ENCODE measurements at places on chromosomes 7 and 10.

DNA sequence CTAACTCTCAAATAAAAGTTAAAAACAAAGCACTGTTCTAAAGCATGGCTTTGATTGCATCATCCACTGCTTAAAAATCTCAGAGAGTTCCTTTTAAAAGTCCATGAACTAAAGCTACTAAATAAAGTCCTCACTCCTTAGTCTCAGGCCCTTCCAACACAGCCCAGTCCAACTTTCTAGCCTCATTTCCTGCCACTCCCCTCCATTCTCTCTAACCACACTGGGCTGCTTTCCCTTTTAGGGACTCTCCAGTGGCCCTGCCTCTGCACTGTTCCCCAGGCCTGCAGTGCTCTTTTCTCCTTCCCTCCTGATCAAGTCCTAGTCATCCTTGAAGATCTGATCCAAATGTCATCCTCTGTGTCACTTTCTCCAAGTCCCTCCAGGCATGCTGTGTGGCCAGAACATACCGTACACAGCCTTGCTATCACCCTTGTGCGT is 56.9 kb upstream of the PPP1R3C start:
- no peak for DNase-seq

DNA sequence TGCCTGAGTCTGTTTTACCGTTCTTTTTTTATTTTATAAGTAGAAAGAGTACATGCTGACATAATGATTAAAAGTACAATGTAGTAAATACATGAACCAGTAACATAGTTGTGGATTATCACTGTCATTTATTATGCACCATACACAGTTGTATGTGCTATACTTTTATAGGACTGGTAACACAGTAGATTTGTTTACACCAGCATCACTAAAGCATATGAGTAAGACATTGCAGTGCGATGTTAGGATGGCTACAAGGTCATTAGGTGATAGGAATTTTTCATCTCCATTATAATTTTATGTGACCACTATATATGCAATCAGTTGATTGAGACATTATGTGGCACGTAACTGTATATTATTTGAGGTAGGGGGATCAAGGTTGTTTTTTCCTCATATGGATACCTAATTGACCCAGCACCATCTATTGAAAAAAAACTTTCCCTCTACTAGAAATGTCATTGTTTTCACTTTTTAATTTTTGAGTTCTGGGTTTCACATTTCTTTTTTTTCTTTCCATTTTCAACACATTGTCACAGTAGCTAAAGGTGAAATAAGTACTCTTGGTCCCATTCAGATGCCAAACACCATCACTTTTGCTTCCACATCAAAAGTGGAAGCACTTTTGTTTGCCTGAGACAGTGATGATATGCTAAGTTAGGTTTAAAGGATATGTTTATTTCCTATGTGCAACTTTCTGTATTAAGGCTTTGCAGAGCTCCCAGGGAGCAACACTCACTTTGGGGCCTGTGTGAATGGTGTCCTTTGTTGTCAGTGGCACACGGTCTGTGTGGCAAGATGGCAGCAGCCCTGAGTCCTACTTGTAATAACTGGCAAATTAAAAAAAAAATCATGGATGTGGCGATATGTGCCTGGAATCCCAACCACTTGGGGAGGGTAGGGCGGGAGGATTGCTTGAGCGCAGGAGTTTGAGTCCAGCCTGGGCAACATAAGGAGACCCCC is 17.1 kb downstream of the UBE2D1 start:
- DNase-seq = no peak

DNA sequence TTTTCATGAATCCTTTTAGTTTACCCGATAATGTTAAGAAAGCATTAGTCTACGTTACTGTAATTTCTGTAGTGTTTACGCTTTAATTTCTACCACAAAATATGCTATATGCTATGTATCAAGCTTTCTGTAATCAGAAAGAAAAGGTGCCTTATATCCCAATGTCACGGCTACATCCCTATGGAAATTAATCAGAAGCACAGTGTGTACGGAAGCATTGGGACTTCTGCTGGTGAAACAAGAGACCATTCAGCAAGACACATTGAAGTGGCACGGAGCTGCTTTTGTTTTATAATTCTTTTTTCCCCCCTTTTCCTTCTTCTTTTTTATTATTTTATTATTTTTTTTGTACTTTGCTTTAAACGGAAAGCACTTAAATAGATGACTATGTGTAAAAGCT is 31.2 kb upstream of the SH2B2 start:
- DNase-seq = no peak

- DNase-seq = no peak
Measured at GRCh38 chr7:118731854-118732253, 507.4 kb downstream of the ANKRD7 start.

- no peak for DNase-seq
Measured at GRCh38 chr10:15370212-15370855, 755 bp downstream of the FAM171A1 start.

DNA sequence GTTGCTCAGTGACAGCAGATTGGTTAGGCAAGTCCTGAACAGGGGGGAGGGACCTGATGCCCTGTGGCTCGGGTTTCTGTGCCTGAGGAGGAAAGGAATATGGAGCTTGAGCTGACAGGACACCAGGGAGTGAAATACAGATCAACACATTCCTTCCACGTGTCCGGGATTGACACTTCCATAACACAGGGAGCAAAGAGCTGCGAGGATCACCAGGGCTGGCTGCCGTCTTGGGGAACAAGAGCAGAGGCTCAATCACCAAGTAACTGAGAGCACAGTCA is 36.7 kb upstream of the EFCAB10 start:
- no peak for DNase-seq

- DNase-seq = no peak
Measured at GRCh38 chr10:86043236-86043635, 323.4 kb downstream of the GRID1 start.

DNA sequence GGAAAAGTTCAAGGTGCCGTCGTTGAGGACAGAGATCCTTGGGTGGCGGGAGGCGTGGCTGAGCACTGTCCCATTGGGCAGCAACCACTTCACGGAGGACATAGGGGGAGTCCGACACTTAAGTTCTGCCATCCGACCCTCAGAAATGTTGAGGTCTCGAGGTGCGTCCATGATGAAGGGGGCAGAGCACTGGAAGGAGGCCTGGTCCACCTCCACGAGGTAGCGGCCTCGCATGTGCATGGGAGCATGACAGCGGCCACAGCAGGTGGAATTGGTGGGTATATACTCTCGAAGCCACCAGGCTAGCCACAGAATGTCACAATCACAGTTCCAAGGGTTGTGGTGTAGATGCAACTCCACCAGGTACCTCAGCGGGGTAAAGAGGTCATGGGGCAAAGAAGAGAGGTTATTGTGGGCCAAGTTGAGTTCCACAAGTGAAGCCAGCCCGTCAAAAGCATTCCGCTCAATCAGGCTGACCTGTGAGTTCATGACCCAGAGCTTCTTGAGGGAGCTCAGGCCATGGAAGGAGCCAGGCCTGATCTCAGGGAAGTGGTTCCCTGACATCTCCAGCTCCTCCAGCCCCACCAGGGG is 1.7 kb downstream of the LRRC4 start:
- DNase-seq = no peak

DNA sequence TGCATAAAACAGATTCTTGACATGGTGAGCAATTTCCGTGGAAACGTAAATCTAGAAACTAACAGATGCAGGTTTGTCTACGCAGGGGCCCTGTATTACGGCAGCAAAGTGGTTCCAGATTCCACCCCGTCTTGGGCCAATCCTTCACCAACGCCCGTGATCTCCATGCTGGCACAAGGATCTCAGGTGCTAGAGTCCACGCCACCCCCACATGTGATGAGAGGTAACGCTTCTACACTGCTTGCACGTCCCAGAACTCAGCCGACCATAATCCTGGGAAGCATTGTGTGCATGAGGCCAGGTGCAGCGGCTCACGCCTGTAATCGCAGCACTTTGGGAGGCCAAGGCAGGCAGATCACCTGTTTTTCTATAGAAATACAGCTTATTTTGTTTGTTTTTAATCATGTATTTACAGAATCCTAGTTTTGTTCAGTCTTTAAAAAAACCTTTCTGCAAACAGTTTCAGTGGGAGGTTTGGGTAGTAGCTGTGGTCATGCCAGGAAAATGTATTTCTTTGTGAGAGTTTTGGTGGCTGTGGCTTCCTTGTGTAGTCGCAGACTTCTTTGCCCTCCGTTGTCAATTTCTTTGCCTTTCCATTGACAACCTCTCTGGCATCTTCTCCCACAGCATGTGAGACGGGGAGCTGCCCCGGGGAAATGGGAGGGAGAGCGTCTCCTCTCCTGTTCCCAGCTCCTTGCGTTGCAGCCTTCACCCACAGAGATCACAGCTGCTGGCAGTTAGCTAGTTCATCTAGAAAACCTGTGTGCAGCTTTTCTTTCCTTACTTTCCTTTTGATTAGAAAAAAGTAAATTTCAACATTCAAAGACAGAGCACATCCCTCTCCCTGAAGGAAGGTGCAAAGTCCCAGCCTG is 35.7 kb downstream of the ITIH2 start:
- no peak for DNase-seq

GRCh38 chr10:125624800-125625199 is 58.2 kb downstream of the TEX36 start:
- DNase-seq = no peak

DNA sequence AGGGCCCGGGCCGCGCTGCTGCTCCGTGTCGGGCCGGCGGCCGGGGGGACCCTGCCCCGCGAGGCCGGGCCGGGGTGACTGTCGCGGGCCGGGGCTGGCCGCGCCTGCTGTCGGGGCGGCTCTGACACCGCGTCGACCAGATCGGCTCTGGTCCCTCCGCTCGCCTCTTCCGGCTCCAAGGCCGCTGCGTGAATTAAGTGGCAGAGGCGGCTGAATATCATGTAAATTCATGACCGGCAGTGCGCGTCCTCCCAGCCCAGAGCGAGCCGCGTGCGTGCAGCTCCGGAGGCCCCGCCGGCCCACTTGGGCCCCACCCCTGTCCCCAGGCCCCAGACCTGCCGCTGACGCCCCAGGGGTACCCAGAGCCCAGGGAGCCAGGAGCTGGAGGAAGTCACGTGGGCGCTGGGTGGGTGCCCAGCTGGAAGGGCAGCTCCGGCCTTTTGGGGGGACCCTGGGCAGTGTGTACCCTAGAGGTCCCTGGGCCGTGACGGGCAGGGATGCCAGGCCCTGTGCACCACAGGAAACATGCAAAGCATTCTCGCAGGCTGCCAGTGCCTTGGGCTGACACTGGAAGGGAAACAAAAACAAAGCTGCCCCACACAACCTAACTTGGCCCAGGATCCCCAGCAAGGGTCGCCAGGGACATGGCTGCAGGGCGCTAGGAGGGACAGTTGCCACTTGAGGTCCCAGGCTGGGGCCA is 584.0 kb upstream of the MKI67 start:
- no peak for DNase-seq

DNA sequence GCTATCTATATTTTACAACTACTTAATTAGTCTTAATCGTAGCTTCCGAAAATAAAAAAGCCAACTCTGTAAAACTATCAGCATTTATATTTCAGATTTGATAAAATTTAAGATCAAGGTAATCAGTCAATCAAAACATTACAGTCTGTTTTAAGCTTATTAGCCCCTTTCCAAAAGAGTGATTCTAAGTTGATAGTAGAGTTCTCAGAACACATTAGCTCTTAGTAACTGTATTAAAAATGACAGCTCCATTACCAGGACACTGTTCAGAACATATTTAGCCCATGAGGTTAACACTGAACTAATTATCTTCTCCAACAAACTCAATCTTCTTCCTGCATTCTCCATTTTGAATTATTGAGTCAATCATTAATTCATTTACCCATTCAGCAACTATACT is 110.3 kb upstream of the PALS2 start:
- no peak for DNase-seq

DNA sequence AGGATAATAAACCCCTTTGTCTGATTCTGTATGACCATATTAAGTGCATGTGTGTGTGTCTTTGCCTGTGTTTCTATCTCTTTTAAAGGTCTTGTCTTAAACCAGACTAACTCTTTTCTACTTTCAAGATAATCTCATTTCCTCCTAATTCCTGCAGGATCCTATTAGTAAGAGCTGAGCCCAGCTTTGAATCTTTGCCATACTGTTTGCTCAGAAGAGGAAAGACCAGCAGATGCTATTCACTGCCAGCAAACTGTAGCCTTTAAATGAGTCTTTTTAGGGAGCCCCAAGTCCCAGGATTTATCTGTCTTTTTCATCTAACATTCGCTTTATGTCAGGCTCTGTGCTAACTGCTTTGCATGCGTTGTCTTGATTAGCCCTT is 2.9 kb downstream of the GPR158 start:
- DNase-seq = no peak

GRCh38 chr10:21047096-21047495 is 150.0 kb upstream of the NEBL start:
- no peak for DNase-seq

DNA sequence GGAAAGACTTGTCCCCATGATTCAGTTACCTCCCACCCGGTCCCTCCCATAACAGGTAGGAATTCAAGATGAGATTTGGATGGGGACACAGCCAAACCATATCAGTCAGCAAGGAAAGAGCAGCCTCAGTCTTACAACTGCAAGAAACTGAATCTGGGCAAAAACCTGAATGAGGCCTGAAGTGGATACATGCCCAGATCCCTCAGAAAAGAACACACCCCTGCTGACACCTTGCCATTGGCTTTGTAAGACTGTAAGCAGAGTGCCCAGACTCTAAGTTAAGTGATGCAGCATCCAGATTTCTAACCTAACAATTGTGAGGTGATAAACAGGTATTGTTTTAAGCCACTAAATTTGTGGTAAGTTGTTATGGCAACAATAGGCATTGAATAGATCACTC is 670.8 kb downstream of the SORCS1 start:
- DNase-seq = no peak

- DNase-seq = no peak
Measured at GRCh38 chr10:75043256-75044131, 68.0 kb upstream of the SAMD8 start.

GRCh38 chr7:130940907-130941306 is 206.9 kb upstream of the KLF14 start:
- DNase-seq = no peak

DNA sequence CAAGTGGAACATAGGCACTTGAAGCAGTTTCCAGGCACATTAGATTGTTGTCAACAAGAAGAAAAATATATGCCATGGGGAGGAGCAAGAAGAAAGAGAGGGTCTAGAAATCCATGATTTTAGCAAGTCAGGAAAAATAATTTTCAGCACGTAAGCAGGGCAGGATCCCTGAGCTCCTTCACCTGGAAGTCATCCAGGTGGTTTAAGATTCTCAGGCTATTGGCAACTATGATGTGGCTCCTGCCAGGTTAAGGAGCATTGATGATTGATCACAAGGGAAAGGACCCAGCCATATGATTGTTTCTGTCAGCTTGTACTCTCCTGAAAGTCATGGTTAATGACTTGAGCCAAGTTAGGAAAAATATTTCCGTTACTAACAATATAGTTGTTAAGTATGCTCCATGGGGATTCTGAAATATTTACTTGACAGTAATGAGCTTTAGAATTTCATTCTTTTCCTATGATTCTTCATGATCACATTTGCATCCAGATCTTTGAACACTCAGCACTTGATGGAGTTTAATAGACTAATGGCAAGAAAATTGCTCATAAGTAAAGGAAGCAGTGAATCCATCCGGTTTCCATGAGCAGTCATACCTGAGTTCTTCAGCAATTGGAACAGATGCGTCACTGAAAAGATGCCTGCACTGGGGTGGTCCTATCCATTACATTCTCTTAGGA is 209.1 kb downstream of the BICC1 start:
- no peak for DNase-seq

Data from NCI-H187 treated with DMSO at 0.1 percent for 48 hours (cell line).